Brain pericyte (primary cell): ENCODE measurements at places on chromosomes 7 and 10.
A peak's percentile ranks its signal among the peaks of the same experiment; 100 is the strongest.

- no peak for DNase-seq
Observed at GRCh38 chr7:96284835-96285234, 37.1 kb downstream of the SLC25A13 start.

DNA sequence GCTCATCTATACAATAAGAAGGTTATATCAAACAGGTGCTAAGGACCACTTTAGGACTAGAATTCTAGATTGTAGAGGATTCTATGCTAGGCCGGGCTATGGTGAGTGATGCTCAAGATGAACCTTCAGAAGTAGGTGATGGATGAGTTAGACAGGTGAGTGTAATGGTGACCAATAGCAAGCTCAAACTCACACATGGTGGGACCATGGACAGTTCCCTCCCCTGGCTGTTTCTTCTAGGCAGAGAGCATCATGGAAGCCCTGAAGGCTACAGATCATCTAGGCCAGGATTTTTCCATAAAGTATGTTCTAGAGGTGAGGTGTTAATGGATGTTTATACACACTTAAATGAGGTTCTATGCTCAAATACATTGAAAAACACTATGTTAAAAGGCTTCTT lies 162.2 kb upstream of the WDR11 start:
- no peak for DNase-seq

- no peak for DNase-seq
Observed at GRCh38 chr7:65722361-65722792, 150.5 kb upstream of the VKORC1L1 start.

GRCh38 chr7:39300276-39300675 lies 265.9 kb upstream of the YAE1 start:
- DNase-seq = no peak

DNA sequence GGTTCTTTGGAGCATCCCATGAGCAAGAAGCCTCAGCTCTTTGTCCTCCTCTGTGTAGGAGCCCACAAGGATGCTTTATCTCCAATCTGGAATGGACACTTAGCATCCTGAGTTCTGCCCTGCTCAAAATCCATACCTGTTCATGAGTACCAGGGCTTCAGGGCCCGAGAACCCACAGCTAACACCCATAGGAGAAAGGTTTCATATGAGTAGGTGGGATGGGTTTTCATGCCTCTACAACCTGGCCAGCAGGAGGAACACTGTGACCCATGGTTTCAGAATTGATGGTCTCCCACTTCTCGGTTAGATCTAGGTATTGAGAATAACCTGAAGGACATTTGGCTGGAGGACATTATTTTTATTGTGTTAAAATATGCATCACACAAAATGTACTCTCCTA lies 57.8 kb downstream of the TBXAS1 start:
- DNase-seq = no peak

DNA sequence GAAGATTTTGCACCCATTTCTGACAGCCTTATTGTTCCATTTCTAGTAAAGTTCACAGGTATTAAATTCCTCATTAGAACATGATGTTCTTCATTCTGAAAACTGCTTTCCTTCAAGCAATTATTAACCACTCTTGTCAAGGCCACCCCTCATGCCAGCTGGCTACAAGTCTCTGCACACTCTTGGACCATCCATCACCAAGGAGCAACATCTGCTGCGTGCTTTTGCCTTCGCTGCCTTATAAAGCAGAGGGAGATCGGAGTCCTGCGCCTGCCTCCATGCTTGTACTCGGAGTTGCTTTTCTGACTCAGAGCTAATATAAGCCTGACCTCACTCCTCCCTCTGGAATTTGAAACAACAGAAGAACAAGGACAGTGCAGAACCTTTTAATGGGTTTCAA lies 529.9 kb upstream of the DPP6 start:
- no peak for DNase-seq

DNA sequence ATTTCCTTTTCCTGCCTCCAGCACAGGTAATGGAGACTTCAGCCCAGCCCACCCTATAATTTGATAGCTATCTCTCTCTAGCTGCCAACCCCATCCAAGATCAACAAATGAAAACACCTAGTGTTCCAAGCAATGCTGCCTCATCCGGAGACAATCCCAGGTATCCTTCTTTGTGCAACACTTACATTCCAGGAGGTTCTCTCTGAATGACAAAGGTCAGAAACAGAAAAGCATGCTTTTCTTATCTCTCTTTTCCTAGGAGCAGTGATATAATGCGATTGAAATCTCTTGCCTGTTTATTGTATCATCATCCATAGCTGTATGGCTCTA lies 699.3 kb downstream of the INHBA start:
- DNase-seq = no peak

- DNase-seq = no peak
Observed at GRCh38 chr7:27145914-27146412, 1.6 kb downstream of the HOXA6 start.

- DNase-seq = no peak
Observed at GRCh38 chr7:27172823-27173510, 1.2 kb downstream of the HOXA10 start.

GRCh38 chr10:14405076-14406065 lies 74.6 kb upstream of the FRMD4A start:
- DNase-seq = no peak

GRCh38 chr10:71708301-71708703 lies 11.3 kb downstream of the C10orf105 start:
- DNase-seq = no peak

GRCh38 chr10:104254493-104255310 lies at the start of gene GSTO1:
GSTO1 (plus strand) TSS chr10:104254892; CDS start chr10:104254929, 37 bp downstream.
- DNase-seq = no peak

- DNase-seq = no peak
Observed at GRCh38 chr7:50416527-50417182, 33.5 kb downstream of the FIGNL1 start.

GRCh38 chr7:24456526-24457218 lies 116.6 kb upstream of the PALS2 start:
- DNase-seq = no peak

- no peak for DNase-seq
Observed at GRCh38 chr7:48964074-48964473, 39.7 kb downstream of the CDC14C start.

DNA sequence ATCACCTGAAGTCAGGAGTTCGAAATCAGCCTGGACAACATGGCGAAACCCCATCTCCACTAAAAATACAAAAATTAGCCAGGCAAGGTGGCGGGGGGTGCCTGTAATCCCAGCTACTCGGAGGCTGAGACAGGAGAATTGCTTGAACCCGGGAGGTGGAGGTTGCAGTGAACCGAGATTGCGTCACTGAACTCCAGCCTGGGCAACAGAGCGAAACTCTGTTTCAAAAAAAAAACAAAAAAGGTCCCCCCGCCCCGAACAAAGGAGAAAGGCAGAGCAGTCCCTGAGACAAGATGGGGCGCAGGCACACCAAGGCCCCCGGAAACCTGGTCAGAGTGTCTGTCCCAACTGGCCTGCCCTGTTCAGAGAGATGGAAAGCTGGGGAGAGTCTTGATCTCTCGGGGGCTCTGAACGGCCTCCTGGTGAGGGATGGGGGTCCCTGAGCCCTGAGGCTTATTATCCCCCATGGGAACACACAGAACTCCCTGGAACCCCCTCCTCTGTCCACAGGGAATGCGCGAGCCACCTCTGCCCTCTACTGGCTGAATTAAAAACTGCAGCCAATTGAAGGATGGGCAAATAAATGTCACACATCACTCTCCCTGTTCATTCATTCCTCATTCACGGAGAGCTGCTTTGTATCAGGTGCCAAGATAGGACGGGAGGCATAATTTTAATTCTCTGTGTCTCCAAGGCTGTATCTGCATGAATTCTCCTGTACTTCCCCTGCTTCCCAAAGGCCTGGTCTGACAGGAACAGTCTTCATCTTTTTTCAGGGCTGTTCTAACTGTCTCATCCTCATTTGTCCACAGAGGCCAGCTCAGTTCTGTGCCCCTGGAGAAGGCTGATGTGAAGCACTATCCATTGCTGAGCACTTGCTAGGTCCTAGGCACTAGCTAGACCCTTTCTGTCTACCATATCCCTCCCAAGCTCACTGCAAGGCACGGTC lies 28.9 kb downstream of the MAT1A start:
- DNase-seq = no peak

DNA sequence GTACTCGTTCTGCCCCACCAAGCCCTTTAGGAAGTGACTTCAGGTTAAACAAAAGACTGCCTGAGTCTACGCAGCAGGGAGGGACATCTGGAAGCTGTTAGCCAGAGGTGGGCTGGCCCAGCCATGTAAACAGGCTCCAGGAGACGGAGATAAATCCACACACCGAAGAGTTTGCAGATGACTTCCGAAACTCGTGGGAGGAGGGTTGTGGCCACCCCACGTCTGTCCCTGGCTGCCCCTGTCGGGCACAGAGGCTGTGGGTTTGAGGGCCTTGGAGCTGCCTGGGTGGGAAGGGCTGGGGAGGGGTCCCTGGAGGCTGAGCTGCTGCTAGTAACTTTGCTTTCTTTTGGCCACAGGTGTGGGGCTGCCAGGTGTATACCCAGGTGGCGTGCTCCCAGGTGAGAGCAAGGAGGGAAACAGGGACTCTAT lies 15.6 kb downstream of the ELN start:
- DNase-seq = peak; percentile 73

- no peak for DNase-seq
Observed at GRCh38 chr7:11486271-11486670, 345.7 kb downstream of the THSD7A start.

- peak; percentile 77 for DNase-seq
Observed at GRCh38 chr10:44046605-44047004, 338.3 kb downstream of the CXCL12 start.

DNA sequence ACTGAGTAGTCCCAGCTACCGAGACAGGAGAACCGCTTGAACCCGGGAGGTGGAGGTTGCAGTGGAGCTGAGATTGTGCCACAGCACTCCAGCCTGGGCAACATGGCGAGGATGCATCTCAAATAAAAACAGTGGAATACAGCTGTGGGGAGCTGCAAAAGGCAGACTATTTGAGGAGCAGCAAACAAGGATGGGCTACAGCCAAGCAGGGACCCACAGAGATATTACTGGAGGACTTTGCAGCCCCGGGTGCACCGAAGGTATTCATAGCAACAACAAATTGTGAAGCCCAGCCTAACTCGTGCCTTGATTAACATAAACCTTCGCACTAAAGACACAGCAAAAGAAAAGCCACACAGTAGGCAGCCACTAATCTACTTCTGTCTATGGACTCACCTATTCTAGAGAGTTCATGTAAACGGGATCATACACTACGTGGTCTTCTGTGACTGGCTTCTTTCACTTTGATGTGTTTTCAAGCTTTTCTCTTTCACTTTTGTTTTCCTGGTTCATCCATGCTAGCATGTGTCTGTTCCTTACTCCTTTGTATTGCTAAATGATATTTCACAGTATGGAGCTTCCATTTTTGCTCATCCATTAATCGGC lies 34.0 kb downstream of the PODXL start:
- DNase-seq = no peak

GRCh38 chr7:69674701-69675182 lies 76.5 kb downstream of the AUTS2 start:
- no peak for DNase-seq

DNA sequence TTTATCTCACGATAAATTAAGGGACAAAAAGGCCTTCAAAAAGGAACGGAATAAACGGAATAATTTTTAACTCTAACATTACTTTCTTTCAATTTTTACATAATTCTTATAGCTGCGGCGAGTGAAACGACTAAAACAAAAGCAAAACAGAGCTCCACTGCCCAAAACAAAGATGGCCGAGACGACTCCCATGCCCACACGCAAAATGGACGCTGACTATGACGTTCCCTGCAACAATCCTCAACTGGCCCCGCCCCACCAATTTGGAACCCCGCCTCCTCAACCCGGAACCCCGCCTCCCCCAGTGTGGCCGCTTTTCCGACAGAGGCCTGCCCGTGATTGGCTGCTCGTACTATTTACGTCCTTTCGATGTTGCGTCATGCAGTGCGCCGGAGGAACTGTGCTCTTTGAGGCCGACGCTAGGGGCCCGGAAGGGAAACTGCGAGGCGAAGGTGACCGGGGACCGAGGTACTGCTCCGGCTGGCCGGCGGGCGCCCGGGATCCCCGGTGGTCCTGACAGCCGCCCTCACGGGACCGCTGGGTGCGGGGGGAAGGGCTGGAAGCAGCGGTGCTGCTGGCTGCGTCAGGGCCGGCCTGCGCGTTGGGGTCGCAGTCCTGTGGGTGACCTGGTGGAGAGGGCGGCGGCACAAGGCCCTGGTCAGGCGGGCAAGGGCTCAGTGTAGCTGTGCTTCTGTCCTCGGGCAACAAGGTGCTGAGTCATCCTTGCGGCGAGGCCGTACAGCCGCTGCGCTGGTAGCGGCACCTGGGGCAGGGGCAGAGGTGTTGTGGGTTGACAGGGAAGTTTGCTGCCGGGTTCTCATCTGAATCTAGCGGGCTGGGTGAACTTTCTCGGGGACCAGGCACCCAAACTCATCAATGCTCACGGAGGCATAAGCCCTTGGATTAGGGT lies at the start of gene GHITM:
TSS of gene GHITM (plus strand) at position 384 of the 910 bp plus-strand sequence. CDS start 1,992 bp downstream, outside the sequence.
- DNase-seq = peak; percentile 96

DNA sequence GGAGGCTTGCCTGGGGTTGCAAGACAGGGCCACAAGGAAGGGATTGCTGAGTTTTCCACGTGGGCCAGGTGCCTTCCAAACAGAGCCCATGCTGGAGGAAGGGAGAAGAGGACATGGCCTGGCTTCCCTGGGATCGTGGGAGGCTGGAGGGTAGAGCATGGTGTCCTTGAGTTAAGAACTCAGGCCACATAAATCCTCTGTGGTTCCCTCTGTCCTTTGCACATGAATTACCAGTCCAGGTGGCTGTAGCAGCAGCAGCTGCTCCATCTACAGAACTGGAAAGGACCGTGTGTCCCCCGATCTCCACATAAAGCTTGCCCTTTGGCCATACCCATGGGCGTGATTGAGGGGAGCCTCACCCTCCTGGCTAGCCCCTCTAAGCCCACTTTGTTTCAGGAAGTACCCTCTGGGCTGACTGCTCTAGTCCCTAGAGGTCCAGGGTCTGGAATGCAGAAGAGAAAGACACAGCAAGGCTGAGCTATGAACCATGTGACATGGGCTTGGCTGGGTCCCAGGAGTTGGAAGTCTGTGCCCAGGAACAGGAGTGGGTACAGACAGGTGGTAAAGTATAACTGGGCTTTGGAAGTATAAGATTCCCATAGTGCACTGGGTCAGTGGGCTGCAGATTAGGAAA lies 84.9 kb downstream of the C10orf105 start:
- DNase-seq = no peak

DNA sequence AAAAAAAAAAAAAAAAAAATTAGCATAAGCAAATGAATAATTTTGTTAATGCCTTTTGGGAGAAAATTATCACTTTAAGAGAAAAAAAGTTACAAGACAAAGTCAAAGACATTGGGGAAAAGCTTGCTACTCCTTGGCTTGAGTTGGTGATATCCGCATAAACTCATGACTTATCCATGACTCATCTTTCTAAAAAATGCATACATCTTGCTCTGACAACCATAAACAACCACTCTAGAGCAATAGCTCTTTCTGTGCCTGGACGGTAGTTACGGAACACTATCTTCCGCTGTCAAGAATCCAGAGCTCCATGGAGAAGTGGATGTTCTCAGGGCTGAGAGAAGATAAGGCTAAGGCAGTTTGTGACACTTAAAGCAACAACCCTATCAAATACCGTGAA lies 281.1 kb upstream of the PFKP start:
- DNase-seq = no peak
